T-cell (primary cell): ENCODE measurements at places on chromosomes 16 and 17. TPM values are rescaled to one million over a fixed set of nuclear protein-coding genes. Genes with fewer than 3 reads are reported as not detected.

Gene FSCN2
- total RNA-seq = 0.91 TPM

- no peak for DNase-seq
These were observed 15.1 kb downstream of the GPR179 start for GRCh38 chr17:38328620-38329019.

- DNase-seq = no peak
These were observed 5.1 kb downstream of the KRT17 start for GRCh38 chr17:41619036-41619926.

Gene TBX6
- total RNA-seq = 1.5 TPM

- no peak for DNase-seq
These were observed 5.5 kb downstream of the MRPL28 start for GRCh38 chr16:364595-365491.

DNA sequence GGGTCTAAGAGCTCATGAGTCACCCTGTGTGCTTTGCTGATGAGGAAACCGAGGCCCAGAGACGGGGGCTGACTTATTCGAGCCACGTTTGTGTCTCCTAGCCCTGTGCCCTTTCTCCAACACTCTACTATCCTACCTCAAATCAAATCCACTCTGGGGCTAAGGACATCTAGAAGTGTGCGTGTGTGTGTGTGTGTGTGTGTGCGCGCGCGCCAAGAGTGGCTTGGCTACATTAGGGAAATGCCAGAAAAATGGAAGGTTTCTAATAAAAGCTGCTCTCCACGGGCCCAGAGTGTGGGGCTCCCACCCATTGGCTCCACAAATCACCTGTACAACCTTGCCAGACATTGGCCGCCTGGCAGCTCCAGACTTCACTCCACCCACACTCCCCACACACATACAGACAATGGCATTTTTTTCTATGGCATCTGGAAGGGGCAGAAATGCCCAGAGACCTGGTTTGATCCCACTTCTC is 30.3 kb upstream of the PHOSPHO1 start:
- DNase-seq = peak; percentile 2

GRCh38 chr17:80890196-80890920 is 101.3 kb upstream of the CHMP6 start:
- DNase-seq = no peak

Gene CIBAR2
- not detected for total RNA-seq

DNA sequence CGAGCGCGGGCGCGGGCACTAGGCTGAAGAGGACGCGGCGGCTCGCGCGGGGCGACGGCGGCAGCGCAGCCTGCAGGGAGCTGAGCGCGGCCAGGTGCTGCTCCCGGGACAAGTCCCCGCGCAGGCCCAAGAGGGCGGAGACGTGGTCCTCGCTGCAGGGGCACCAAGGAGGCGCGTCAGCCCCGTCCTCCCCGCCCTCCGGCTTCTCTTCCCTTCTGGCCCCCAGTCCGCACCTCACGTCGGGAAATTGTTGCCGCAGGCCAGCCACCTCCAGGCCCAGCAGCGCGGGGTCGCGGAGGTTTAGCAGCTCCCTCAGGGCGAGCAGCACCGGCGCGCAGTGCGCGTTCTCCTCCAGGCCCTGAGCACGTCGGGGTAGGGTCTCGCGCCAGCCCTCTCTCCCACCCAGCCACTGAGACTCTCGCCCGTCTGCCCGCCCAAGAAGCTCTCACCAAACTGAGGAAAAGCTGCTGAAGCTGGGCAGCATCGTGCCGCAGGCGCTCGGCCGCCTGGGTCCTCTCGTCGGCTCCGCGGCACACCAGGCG is 761 bp upstream of the MATCAP1 start:
- DNase-seq = no peak

DNA sequence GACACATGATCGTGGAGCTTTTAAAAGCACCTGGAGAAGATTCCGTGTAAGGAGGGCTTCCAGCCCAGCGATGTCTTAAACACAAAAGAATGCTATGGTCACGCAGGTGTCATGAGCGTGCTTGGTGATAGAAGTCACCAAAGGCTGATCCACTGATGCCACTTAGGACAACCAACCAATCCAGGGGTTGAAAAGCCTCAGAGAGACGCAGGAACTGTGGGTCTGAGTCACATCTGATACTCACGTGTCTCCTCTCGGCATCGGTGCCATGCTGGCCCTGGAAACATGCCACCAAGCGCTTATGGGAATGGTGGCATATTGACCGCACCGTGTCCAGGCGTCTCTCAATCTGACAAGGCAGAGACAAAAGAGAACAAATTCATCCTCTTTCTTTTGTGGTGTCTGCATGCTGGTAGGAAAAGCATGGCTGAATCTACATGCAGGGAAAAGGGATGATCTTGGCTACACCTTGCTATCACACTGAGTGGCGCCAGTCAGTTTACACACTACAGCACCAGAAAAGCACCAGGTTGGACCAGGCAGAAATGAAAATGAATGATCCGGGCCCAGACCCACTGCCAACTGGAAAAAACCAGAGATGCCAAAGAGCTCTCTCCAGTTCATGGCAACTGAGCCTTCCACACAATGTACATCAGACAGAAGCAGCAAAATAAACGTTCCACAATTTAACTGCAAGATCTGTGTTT is 38.0 kb downstream of the ARHGAP17 start:
- no peak for DNase-seq
